CD4-positive, alpha-beta T cell treated with Interleukin-10 for 1 hour (primary cell): ENCODE measurements at places on chromosomes 2 and 18.
A peak's percentile ranks its signal among the peaks of the same experiment; 100 is the strongest.

- DNase-seq, result no peak
These were observed 96.6 kb upstream of the LYPD1 start for GRCh38 chr2:132766573-132766972.

DNA sequence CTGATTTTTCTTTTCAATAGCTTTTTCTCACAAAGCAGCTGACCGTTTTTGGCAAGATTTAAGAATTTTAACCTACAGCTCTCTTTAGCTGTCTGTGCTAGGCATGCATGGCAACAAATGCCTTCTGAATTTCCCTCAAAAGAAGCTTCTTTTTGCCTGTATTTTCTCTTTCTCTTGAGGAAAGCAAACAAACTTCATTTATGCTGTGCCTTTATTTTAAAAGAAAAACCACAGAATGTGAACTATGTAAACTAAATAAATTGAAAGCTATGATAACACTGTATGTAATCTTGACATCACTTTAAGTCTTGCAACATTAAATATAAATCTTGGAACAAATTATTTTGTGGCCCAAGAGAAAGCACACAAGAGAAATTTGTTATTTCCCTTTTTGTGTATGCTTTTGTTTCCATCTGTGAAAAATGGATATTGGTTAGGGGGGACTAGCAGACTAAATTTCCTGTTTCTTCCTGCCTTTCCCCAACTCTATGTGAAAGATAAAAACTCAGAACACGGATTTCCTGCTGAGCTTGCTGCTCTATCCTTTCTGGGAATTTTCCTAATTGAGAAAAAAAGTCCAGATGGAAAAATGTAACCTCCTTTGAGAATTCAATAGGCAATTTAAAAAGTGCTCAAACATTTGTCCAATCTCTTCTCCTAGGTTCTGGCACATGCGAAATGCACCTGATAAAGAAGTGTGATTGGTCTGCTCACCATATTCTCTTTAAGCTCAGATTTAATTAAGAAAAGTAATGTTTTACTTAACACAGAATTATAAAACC lies 20.9 kb upstream of the TFPI start:
- DNase-seq, result no peak

GRCh38 chr2:230944123-230944653 lies 19.1 kb upstream of the GPR55 start:
- no peak for DNase-seq

GRCh38 chr2:130370490-130370889 lies 14.6 kb downstream of the PTPN18 start:
- peak; percentile 67 for DNase-seq

GRCh38 chr2:12010779-12011178 lies 264.3 kb downstream of the LPIN1 start:
- no peak for DNase-seq

DNA sequence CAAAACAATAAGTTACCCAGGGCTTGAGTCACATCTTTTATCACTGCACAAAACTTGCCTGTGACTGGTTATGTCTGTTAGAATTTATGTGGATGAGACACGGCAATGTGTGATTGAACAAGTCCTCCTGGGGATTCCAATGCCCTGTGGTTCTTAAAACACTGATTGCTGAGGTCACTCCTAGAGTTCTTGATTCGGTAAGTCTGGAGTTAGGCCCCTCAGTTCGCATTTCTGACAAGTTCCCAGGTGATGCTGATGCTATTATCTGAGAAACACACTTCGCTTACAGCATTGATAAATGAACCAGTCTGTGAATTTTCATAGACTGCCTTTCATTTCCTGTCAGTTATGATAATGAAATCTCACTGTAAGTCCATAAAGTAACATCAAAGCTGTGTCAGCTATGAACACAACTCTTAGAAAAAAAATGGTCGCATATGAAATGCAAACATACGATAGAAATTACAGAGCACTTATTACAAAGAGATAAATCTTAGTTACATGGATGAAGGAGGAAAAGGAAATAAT lies 214.0 kb downstream of the DLGAP1 start:
- DNase-seq, result no peak

- no peak for DNase-seq
These were observed 10.8 kb upstream of the LYPD6B start for GRCh38 chr2:149027590-149028250.

GRCh38 chr18:48540251-48541025 lies 1.6 kb downstream of the CTIF start:
- DNase-seq, result peak; percentile 44

DNA sequence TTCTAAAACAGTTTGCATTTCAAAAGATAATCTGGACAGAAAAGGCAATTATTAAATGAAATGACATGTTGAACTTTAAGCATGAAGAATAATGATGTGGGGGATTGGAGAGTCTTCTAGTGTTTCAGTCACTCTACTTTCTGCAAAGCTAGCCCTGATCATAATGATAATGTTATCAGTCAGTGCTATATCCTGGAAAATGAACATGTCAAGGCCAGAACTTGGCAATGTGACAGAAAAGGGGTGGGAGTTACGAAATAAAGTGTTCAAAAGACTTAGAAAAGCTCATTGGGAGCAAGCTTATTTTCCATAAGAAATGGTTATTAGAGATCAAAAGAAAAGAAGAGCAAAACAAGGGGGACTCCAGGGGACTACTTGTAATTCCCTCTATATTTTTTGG lies 288.5 kb upstream of the SLC8A1 start:
- DNase-seq, result no peak

DNA sequence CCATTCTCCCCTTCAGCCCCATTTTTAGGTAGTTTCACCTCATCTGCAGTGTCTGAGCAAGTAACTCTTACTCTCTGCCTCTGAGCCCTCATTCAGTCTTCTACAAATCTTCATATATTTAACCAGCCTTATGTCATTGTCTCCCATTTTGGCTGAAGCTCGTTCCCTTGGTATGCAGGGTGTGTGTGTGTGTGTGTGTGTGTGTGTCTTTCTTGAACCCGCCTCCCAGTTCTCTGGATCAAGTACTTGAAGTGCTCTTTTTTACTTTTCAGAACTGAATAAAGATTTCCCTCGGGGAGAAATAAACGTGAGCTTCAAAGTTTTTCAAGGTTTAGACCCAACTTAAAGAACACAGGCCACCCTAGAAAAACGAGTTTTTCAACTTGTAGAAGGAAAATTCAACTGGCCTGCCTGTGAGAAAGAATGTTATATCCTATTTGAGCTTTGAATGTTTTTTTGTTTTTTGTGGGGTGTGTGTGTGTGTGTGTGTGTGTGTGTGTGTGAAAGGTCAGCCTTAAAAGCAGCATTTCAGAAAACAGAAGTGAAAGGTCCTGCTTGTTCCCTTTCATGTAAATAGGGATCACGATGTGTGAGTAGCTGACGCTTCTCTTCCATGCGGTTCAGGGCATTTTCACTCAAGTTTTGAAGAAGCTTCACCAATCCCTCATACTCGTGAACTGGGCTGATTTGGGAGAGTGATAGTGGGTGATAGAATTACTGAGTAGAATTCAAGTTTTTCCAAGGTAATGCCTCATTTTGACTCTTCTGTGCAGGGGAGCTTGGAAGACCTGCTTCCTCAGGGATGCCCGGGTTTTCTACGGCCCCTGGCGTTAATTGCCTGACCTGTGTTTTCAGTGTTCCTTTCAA lies 50.6 kb upstream of the EML6 start:
- no peak for DNase-seq

DNA sequence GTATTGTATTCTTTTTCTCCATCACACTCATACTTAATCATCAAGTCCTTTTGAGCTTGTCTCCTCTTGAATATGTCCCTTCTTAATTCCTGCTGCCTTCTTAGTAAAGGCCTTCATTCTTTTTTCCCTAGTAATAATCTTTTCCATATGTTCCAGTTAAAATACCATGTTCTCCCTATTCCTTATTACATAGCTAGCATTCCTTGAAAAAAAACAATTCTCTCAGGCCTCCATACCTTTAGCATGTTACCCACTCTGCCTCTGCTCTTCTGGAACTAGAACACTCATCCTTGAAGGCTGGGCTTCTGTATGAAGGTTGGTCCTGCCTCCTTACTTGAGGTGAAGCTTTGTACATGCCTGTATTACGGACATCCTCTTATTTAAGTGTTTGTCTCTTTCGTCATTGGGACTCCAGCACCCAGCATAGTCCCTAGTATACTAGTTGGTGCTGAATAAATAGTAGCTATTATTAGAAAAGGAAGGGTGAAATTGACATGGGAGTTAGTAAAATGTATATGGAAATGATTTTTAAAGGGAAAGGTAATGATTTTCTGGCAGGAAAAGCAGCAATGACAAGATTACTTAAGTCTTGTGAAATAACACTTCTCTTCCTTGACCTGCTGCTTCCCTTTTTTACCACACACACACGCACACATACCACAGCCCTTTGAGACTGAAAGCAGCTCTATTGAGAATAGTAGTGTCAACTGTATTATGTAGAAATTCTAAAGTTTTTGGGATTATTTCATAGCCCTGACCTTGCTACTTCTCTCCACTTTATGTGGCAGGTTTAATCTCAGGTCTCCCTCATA lies 45.6 kb downstream of the REL start:
- no peak for DNase-seq

- no peak for DNase-seq
These were observed 110.2 kb downstream of the TDRD15 start for GRCh38 chr2:21234001-21234400.

DNA sequence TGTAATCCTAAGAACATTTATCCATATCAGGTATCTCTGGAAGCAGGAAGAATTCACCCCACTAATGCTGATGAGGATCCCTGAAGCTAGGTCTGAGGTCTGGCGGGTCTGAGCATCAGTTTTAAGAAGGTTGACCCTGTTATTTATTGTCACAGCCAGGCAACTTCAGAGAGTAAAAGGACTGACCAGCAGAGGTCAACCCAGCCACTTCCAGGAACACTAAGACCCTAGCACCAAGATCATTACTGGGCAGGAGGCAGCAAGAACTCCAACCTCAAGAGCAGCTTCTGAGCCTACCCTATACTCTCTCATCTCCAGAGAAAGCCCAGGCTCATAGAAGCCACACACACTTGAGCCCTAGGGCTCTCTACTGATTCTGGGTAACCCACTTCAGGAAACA lies 901.4 kb downstream of the DCDC2C start:
- DNase-seq, result no peak

GRCh38 chr18:37447962-37448888 lies 117.4 kb downstream of the CELF4 start:
- no peak for DNase-seq

DNA sequence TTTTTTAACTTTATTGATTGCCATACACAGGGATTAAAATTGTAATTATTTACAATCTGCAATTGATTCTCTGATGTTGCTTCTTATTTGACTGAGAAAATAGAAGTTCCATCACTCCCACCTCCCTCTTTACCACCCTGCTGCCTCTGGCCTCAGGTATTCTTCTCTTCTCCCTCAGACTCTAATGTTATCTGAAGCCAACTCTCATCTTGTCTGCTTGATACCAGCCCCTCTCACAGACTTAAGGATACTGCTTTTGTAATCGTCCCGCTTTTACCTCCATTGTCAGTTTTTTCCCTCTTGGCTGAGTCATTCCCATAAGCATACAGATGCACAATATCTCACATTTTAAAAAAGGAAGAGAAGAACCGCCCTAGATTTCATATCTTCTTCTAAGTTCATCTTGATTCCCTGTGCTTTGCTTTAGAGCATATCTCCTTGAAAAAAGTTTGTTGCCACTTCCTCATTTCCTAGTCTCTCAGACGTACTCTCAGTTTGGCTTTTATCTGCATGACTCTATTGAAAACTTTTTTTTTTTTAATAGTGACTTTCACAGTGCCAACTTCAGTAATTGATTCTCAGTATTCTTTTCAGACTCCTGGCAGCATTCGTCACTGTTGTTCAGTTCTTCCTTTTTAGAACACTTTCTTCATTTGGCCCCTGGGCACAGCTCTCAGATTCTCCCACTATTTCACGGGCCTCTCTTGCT lies 31.1 kb downstream of the SPAG16 start:
- no peak for DNase-seq

DNA sequence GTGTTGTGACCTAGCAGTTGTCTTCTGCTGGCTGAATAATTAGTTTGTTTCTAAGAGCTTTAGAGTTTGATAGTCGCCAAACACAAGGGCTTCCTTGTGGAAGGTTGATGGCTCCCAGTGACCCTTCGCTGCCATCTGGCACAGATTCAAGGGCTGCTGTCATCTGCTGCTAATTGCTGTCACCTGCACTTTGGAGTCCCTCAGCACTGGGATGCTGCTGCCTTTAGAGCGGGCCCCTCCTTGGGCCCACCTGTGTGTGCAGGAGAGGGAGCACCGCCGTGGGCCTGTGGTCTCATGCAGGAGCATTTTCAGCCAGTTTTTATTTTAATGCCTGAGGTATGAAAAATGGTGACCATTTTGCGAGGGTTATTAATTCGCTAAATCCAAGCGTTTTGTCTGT lies 154.0 kb upstream of the NFATC1 start:
- no peak for DNase-seq

GRCh38 chr18:24234330-24234729 lies 95.5 kb downstream of the CABYR start:
- no peak for DNase-seq

GRCh38 chr2:62313449-62314227 lies 117.7 kb downstream of the B3GNT2 start:
- peak; percentile 54 for DNase-seq

- no peak for DNase-seq
These were observed 231.8 kb downstream of the ETAA1 start for GRCh38 chr2:67628892-67629291.

DNA sequence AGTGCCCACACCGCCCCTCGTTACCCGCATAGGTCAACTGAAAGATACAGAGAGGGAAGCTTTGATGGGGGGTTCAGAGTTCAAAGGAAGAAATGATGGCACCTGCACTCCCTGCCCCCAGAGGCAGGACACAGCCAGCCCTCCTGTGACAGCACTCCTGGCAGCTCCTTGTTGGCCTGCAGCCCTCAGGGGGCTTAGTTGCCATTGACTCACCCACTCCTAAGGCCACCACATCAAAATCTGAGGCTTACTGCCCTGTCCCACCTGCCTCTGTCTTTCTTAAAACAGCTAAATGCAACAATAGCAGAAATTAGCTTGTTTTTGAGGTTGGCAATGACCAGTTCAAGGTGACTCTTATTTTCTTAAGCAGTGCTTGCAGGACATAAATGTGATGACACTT lies 31.6 kb upstream of the SLC35F6 start:
- DNase-seq, result no peak

GRCh38 chr2:152097290-152097800 lies 1.5 kb downstream of the CACNB4 start:
- DNase-seq, result no peak

GRCh38 chr2:165876712-165877111 lies 76.9 kb downstream of the TTC21B start:
- no peak for DNase-seq

DNA sequence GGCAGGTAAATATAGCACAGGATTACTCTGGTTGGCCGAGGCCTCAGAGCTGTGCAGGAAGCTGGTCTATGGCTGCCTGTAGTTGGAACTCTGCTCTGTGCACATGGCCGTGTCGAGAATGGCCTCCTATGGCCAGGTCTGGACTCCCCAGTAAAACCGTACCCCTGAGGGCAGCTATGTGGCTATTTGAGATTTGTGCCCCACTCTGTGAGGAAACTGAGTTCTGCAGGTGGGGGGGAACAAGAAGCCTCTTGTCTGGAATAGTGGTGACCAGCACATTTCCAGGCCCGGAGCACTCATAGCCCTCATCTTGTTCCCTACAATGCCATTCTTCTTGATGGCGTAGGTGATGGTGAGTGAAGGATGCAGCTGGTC lies 15.0 kb upstream of the TEX51 start:
- no peak for DNase-seq

- DNase-seq, result no peak
These were observed 38.2 kb downstream of the GPD2 start for GRCh38 chr2:156474401-156474800.
